ENCODE measurements at places on chromosomes 3 and 15.

DNA sequence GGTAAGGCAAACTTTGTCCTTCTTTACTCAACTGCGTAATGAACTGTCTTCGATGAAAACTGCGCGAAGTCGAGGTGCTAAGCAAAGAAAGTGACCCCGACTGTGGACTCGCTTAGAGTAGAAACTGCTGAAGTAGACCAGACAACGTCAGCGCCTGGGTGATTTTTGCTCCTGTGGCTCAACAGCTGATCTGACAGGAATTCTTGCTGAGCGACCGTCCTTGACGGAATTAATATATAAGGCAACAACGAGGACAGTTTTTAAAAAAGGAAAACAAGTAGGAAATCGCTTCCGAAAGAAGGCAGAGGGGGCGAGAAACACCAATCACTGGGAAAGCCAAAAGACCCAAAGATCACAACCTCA is 541 bp downstream of the RPS27L start:
- no peak for DNase-seq

- no peak for DNase-seq
Observed at GRCh38 chr15:37017031-37017625, 83.2 kb downstream of the MEIS2 start.

DNA sequence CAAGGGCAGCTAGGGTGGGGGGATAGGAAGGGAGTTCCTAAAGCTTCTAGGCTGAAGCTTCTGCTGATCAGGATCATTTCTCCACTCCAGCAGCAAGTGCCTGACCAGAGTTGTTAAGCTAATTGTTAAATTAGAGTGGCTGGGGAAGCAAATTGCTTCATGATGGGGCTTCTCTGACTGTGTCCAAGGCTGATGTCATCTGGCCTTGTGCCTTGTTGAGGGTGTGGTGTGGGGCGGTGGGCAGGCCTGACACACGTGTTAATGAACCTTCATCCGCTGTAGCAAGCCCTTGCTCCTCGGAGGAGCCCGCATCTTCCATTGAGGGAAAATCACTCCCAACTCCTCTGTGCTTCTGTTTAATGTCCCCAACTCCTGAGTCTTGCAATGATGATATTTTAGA is 84.3 kb upstream of the ROPN1 start:
- DNase-seq = no peak

GRCh38 chr15:25728816-25729215 is 134.3 kb downstream of the ATP10A start:
- no peak for DNase-seq

DNA sequence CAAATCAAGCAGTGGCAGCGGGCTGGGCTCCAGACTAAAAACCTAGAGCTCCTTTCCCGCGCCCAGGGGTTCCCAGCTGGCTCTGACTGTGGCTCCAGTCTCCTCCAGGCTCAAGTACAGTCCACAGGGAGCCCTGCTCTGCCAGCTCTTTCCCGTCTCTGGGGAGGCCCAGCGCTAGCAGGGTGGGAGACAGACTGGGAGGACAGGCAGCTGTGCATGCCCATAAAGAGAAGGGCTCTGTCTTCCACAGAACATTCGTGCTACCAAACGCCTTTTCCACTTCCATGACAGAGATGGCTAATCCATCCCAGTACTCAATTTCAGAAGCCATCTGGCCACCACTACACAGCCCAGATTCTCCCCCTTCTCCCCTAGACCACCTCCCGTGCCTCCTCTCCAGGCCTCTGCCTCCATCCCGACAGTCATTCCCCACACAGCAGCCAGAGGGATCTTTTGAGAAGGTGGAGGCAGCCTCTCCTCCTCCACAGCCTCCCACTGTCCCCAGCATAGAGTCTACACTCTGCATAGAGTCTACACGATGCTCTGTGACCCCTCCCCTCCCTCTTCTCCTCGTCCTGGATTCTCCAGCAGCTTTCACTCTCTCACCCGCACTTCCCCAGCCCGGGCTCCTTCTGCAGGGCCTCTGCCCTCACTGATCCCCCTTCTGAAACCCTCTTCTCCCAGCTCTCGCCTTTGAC is 6.8 kb upstream of the DUSP7 start:
- DNase-seq = no peak

All from amygdala (tissue), 56 donors.